ENCODE measurements at places on chromosomes 6 and 20.

DNA sequence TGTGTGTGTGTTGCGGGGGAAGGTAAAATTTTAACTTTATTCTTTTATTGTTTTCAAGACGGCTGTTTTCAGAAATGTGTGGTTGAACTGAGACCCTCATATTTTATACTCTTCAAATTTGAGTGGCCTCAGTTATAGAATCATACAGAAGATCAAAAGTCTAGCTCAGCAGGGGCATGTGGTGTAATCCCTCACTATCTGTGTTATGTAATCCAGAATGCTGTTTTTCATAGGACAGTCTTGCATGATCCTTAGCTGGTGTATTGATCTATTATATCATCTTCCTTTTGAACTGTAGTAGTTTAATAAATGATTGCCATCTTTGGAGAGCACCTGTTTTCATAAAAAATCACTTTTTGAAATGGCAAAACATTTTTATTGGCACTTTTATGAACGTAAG lies 1.4 kb downstream of the PLCB4 start:
- no peak for DNase-seq

DNA sequence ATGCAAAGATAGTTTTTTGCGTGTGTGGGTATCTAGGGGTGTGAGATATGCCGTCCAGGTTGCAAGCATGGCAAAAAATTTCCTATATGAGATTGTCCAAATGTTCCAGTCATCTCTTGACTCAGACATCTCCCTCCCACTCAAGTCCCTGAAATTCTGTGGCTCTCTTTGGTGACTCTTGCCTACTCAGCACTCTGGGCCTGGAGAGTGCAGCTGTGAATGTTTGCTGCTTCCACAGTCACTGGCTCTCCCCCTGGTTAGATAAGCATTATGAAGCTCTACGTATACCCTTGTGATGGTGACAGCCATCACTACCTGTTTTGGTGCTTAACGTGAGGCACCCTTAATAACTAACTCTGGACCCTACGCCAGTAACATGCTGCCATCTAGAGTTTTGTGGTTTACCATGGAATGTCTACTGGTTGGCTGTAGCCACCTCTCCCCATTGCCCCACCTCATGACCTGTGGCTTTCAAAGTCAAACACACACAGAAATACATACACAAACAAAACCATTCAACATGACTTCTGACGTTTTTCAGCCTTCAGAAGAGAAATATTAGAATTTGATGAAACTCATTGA lies 621.9 kb upstream of the CITED2 start:
- DNase-seq = no peak

GRCh38 chr20:46808565-46808964 lies 86.1 kb upstream of the EYA2 start:
- no peak for DNase-seq

- DNase-seq = no peak
Measured at GRCh38 chr6:38057994-38058393, 238.5 kb downstream of the ZFAND3 start.

DNA sequence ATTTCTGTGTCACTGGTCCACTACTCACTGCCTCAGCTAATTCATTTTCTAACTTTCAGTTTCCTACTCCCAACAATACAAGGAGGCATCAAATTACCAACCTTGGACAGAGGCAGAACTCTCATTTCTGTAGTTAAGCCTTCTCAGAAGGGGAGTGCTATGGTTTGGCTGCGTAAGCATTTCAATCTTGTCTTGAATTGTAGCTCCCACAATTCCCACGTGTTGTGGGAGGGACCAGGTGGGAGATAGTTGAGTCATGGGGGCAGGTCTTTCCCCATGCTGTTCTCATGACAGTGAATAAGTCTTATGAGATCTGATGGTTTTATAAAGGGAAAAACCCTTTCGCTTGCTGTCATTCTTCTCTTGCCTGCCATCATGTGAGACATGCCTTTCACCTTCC lies 22.9 kb downstream of the HLA-DRA start:
- peak; percentile 22 for DNase-seq
